ENCODE measurements at places on chromosomes 11 and 22.

GRCh38 chr11:68342459-68343158 is 30.2 kb downstream of the LRP5 start:
- DNase-seq: no peak

GRCh38 chr22:33921525-33922348 is 1.5 kb upstream of the LARGE1 start:
- DNase-seq: no peak

DNA sequence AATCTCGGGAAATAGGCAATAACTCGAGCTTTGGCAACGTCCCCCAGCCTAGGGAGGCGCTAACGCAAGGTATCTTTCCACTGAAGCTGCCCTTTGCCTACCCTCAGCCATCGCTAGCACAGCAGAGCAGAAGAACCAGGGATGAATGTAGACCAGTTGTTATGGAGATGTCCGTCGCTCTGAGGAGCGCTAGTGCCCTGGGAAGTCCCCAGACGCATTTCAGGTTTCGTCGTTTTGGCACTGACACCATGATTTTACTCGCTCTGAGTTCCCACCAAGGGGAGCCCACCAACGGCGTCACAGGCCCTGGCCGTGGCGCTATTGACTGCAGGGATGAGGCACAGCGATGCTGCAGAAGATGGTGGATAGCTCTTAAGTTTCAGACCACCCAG is 22.7 kb upstream of the BDNF start:
- DNase-seq: no peak

- DNase-seq: no peak
These were observed 18.3 kb downstream of the SBF2 start for GRCh38 chr11:10275714-10276113.

GRCh38 chr11:110529043-110529442 is 99.3 kb downstream of the FDX1 start:
- DNase-seq: no peak

GRCh38 chr11:78138694-78139421 is 568 bp downstream of the ALG8 start:
- peak; percentile 37 for DNase-seq

All from retinal pigment epithelial cell (primary cell).